ENCODE measurements at places on chromosomes 5 and 9.

DNA sequence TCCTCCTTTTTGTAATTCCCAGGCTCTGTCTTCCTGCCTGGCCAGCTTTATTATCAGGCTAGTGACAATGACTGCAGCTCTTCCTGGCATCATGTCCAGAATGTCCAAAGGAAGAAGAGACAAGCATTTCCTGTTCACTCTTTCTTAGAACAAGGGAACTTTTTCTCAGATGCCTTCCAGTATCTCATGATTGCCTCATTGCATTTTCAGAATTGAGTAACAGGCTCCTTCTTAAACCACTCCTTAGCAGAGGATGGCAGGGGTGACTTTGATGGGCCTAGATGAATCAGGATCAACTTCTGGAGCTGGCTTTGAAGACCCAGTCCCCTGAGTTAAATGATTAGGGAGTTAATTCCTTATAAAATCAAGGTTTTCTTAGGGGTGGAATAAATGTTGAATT is 92.9 kb upstream of the RASGRF2 start:
- no peak for DNase-seq

- no peak for DNase-seq
Observed at GRCh38 chr9:89951675-89952074, 346.9 kb downstream of the GADD45G start.

GRCh38 chr9:133303266-133304157 is 28.5 kb upstream of the ABO start:
- no peak for DNase-seq

DNA sequence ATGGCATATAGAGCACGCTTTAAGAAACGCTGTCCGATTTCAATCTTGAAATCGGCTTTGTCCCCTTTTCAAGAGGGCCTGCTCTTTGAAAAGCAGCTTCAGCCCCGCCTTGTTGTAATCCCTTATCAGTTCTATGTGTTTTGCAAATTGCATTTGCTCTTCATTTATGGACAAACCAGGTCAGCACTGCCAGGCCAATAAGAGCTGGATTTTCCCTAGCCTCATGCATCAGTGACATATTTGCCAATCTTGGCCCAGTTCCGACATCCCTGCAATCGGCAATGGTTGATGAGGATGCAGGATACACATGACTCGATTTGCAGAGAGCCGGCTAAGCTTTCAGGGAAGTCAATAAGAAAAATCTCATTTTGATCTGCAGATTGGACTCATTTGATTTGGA is 529.1 kb upstream of the CLINT1 start:
- no peak for DNase-seq

DNA sequence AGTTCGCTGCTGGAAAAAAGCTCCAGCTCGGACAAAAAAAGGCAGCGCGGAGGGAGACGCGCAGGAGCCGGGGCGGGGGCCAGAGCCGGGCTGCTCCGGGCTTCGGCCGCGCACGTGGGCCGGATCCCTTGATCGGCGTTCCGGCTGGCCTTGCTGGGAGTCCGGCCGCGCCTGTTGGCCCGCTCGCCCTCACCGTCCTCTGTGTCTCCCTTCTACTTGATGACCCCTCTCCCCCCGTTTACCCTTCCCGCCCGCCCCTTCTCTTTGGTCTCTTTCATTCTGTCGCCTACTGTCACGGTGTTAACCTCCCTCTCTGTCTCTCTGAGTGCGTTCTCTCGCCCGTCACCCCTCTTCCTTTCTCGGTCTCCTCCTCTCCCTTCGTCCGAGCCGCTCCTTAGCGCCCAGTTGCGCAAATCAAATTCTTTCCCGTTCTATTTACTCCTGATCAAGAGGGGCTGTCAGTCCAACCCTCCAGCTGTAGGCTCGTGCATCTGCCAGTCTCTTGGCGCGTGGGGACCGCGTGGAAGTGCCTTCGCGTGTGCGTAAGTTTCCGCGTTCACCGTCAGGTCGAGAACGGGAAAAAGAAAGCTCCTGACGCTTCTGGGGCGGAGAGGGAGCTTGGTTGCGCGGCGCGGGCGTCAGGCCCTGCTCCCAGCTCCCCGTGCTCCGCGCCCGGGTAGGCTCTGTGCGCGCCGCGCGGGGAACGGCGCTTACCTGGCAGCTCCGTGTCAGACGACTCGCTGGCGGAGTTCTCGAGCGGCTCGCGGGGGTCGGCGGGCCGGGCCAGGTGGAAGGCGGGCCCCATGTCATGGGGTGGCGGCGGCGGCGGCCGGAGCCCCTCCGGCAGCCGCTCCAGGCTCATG is 798 bp downstream of the PITX1 start:
- peak; percentile 15 for DNase-seq

GRCh38 chr9:95845751-95846150 is 29.7 kb upstream of the ERCC6L2 start:
- no peak for DNase-seq

DNA sequence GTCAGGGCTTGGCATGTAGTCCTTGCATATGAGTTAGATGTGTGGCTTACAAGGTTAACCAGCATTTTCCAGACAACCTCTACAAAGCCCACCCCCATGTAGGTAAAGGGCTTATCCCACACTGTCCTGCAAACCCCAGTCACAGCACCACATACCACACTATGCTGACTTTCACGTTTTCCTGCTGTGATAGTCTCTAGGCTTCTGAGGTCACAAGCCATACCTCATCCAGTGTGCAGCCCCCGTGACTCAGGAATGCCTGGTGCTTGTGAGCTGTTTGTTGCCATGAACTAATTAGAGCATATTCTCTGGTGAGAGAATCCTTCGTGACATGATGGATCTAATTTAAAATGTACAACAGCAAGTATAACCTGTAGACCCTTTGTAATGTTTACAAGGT is 50.8 kb downstream of the ERAP1 start:
- DNase-seq = no peak

DNA sequence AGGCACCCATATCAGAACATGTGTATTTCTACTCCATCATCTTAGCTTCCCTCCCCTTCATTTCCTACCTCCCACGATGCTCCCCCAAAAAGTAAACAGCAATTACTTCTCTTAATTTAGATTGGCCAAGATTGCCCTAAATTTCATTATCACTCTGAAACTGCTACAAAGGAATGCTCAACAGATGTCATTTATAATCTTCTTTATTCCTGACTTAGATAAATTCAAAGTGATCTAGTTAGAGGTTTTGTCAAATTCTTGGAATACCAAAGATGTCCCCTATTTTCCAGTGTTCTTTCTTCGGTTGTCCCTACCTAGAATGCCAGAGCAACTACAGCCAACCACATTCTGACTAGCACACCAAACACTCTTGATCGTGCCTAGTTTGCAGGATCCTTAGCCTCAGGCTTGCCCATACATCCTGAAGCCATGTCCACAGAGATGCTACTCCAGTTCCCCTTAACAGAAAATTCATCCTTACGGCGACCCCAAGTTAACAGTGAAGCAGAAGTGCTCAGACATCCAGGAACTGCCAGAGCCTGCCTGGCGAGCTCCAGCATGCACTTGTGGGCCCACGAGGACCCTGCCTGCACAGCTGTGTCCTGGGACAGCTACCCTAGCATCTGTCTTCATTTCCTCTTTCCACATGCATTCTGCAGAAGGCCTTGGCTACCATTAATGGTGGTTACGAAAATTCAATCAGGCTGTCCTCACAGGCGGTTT is 31.6 kb downstream of the DAP start:
- DNase-seq = no peak

- no peak for DNase-seq
Observed at GRCh38 chr5:51382521-51383130, 622 bp upstream of the ISL1 start.

DNA sequence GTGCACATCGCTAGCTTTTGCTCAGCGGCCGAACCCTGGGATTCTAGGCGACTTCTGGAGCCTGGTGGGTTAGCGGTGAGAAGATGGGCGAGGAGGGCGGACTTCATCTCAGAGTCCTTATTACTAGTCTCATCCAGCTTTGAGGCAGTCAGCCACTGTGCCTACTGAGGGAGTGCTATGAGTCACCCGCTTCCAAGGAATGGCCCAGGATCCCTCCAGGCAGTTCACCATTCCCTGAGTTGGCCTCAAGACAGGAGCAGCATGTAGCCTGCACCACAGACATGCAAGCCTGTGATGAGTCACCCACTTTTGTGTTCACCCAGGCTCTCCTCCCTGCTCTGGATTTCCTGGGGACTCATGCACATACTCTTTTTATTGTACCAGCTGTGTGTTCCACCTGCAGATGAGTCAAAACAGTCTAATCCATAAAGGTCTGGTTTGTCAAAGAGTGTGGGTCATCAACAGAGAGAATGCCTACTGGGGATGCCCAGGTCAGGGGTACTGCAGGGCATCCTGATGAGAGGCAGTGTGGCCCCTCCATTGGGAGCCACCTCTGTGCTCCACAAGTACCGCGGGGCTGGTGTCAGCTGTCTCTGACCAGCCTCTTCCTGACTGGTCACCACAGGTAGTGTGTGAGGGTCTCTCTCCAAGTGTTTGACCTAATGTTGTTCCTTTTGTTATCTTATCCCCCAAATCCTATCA is 20.2 kb downstream of the SLC22A5 start:
- DNase-seq = peak; percentile 100

- no peak for DNase-seq
Observed at GRCh38 chr5:74327339-74327685, 313.2 kb downstream of the ENC1 start.

DNA sequence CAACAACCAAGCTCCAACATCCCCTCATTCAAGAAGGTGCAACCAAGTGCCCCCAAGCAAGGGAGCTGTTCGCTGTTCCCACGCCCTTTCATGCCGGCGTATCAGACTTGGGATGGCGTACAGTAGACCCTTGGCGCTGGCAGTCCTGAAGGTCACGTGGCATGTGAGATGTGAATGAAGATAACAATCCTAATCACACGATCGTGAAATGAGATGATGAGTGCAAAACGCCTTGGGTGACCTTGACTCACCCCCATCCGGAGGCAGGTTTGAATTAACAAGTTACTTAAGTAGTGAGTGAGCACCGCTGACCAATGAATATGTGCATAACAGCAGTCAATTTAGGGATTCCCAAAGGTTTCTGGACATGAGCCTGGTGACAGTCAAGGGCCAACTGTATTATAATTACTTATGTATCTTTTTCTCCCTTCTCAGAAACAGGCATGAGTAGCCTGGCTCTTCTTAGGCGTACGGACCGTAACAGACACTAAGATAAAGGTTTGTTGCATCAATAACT is 150.2 kb downstream of the TTLL11 start:
- no peak for DNase-seq

DNA sequence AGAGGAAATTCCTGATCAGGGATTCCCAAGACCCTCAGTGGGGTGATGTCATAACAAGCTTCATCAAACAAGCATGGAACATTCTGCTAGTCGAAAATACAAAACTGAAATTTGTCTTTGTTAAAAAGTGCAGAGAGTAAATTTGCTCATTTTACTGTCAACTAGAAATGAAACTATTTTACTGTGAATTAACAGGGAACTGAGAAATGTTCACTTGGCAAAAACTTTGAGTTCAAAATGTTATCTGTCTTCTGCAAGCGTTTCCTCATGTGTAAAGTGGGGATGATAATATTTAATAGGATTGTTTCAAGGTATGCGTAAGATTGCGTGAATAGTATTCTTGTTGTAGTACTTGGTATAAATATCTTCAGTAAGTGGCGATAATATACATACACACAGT is 45.4 kb downstream of the ALDH1A1 start:
- no peak for DNase-seq

- DNase-seq = no peak
Observed at GRCh38 chr5:1753490-1753889, 46.1 kb downstream of the MRPL36 start.

DNA sequence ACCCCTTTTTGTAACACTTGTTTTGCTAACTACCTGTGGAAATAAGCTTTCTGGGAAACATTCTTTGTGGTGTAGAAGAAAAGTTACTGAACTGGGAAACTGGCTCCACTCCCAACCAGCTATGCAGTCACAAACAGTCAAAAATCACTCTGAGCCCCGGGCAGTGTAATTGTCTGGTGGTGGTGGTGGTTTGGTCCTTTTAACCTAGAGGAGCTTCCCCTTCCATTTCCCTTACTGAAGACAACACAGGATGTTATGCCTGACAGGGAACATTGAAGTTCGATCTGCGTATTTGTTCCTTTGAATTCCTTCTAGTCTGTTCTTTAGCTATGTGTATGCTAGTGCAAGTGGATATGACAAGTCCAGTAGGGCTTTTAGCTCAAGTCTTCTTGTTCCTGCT is 56.8 kb upstream of the TBCA start:
- no peak for DNase-seq

DNA sequence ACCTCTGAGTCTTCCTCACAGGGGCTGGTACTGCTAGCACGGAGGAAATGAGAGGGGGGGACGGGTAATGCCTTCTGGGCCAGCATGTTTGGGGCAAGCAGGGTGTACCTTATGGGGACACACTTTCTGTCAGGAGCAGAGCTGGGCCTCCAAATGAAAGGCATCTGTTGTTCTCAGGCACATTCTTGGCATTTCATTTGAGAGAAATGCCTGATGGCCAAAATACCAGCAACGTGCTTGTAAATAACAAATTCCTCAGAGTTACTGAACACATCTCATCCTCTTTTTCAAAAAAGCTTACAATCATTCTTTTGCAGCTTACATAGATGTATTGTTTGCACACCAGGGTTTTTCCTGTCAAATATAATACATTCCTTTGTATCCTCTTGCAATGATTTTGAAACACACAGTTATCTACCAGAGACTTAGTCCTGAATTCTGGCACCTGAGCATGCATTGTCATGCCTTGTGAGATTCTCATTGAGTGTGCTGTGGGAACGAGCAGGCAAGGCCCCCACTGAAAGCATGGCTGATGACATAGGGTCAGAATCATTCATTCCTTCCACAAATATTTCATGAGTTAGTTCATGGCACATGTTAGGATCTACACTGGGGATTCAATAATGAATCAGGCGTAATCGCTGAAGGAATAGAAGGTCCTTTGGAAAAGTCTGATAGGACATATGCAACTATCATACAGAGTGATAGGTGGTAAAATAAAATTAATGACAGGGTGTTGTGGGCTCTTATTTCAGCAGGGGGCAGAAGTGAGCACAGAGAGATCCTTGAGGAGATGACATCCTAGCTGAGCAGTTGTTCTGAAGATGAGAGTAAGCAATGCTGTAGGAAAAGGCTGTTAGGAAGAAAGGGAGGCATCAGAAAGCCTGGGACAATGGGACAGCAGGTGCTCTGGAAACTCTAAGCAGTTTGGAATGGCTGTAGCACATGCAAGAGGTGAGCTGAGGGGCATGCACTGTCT is 260.9 kb upstream of the TUT7 start:
- DNase-seq = peak; percentile 42

GRCh38 chr9:135708164-135708563 is 6.2 kb downstream of the KCNT1 start:
- no peak for DNase-seq

- DNase-seq = peak; percentile 14
Observed at GRCh38 chr9:36486933-36487481, 85.7 kb upstream of the MELK start.

DNA sequence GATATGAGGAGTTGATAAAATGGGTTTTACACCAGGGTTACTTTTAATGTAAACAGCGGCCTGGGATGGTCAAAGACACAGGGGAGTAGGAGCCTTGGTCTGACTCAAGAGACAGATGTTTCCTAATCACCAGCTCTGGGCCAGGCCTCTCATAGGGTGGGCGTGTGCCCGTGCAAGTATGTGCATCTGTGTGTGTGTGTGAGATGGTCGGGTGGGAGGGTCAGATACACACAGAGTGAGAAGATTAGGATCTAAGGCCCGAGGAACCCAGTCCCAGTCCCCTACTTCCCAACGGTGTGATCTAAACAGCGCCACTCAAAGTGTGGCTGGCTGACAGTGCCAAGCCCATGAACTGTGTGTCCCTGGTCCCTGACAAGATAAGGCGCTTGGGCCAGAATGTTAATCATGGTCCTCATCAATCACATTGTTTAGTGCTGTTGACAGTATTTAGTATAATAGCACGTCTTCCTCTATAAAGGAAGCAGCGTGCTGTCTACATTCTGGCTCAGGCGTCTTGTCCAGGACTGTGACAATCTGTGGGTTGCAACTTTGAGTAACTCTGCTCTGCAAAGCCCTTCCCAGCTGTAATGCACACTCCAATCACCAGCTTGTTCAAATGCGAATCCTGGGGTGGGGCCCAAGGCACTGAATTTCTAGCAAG is 173.7 kb downstream of the DAB2IP start:
- DNase-seq = no peak

Measured in A172 (cell line).